ENCODE measurements at places on chromosomes 5 and 9.

DNA sequence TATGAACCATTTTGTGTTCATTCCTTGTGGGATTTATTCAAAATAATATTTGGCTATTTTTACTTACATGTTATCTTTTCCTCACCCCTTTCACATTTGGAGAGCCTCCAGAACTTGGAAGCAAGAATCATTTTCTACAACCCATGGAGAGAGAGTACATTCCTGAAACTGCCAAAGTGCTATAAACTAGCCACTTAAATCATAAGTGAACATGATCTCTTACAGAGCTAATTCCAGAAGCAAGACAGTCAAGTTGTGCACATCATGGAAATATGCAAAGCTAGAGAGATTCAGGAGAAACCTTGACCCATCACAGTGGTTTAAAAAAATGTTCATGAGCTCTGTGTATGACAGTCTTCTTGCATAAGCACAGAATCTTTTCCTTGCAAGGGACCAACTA lies 883.6 kb upstream of the C9orf72 start:
- no peak for DNase-seq

- no peak for DNase-seq
These were observed 149.3 kb upstream of the MPDZ start for GRCh38 chr9:13428766-13429165.

GRCh38 chr9:127158786-127159324 lies 36.4 kb upstream of the ANGPTL2 start:
- no peak for DNase-seq

DNA sequence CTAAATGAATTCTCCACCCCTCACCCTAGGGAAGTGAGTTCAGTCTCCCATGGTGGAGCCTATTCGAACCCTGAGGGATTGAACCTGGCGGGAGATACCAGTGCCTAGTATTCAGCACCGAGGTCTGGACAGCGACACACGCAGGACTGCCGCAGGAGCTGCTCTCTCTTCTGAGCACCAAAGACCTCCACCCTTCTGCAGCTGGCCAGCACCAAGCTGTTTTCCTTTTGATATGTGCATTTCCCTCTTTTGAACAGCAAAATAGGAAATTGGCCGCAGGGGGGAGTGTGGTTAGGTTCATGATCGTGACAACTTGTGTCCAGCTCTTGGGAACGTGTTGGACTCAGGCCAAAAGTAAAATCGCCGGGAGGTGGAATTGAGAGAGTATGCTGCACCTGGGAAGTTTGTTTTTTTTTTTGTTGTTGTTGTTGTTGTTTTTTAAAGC lies 1.2 kb upstream of the PCSK1 start:
- peak; percentile 13 for DNase-seq

- DNase-seq = no peak
These were observed 86.5 kb upstream of the FSTL4 start for GRCh38 chr5:133698646-133699526.

- DNase-seq = no peak
These were observed 141.2 kb upstream of the IER5L start for GRCh38 chr9:129319076-129319937.

DNA sequence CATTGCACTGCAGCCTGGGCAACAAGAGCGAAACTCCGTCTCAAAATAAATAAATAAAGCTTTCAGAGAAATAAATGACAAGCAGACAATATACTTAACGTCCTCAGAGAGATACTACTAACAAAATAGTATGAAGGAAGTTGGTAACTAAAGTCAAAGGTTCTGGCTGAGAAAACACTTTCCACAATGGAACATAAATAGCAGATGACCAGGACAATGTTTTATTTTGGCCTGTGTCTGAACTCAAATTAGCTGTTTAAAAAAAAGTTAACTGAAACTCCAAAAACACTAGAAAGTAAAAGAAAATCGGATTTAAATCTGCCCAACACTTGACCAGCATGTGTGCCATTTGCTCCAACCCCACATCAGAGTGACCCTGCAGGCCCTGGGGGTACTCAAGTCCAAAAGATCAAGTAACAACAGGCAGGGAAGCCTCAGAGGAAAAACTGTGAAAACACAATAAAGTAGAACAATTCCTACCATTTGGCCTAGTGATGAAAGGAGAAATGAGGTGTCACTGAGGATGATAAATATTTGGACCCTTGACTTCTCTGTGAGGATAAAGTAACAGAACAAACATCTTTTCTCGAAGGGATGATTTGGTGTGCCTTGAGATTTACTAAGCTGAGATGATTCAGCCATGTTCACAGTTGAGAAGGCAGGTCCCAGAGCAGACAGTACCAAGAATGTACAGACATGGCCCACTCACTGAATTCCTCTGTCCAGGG lies 47.7 kb downstream of the LHFPL2 start:
- no peak for DNase-seq

DNA sequence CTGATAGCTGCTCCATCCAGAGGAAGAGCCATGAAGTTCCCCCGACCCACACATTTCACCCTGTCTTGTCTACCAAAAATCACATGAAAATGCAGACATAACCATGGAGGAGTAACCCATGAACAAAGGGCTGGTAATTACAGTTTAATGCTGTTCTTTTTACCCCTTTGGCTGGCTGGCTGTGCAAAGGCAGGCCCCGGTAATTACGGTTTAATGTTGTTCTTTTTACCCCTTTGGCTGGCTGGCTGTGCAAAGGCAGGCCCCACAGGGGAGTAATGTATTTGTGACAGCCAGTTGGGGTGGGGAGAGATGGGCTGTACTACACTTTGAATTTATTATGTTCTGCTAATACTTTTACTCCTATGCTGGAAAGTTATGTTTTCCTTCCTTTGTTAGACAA lies 41.7 kb downstream of the PIK3R1 start:
- no peak for DNase-seq

GRCh38 chr5:170416526-170416925 lies 27.4 kb upstream of the KCNMB1 start:
- DNase-seq = no peak

GRCh38 chr5:94326586-94326985 lies 291.8 kb downstream of the KIAA0825 start:
- DNase-seq = no peak

DNA sequence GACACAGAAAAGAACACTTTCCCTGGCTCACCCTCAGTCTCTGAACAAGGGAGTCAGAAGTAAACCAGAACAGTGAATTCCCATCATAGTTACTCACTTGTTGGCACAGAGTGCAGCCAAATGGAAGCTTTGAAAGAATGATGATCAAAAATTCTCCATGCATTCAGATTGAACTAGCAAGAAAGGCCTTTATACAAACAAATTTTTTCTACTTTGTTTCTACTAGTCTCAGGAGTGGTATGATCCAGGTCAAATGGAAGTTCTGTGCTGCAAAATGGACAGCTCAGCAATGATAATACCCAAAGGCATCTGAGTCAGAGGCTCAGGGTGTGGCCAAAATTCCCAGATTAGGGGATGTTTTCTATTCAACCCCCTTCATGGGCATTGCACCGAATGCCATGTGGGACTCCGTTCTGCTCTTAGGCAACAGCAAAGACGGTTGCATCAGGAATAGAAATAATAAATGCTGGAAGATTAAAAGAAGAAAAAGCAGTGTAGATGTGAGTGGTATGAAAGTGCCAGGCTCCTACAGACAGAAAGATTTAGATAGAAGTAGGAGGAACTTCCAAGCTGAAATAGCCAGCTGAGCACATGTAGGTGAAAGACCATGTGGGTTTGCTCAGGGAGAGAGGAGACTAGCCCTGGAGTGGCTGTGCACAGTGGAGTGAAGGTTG lies 24.0 kb upstream of the ASPN start:
- DNase-seq = no peak

DNA sequence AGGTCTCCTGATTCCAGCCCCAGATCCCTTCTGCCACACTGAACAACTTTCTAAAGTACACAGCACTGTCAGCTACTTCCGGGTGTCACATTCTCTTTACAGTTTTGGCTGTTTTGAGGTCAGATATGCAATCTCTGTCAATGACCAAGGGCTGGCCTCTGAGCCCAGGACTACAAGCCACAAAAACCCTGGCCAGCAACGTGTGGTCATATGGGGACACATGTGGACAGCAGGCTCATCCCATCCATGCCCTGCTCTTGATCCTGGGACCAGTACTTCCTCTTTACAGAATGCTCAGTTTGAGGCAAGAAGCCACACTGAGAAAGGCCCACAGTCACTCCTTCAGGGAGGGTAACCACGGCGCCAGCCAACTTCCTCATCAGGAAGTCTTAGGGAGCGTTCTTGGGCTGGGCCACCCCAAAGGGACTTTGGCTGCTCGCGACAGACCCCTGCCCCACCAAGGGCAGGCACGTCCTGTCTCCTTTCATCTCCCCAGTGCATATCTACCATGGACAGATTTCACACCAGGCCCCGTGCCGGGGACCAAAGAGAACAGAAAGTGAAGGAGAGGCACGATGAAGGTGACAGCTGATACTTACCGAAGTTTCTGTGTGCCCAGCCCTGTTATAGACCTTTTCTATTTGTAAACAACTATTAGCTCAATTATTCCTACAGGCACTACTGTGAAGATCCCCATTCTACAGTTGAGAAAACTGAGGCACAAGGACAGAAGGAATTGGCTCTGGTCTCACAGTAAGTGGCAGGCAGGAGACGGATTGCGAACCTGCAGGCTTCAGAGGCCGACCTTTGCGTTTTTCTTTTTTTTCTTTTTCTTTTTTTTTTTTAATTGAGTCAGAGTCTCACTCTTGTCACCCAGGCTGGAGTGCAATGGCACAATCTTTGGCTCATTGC lies 37.3 kb downstream of the STK10 start:
- no peak for DNase-seq

Data from stimulated activated CD4-positive, alpha-beta T cell treated with anti-CD3 and anti-CD28 coated beads, TNF-alpha, amount 100 ng/mL, for 1 hour (primary cell).